Kidney capillary endothelial cell (primary cell): ENCODE measurements at places on chromosomes 4 and X.
A peak's percentile ranks its signal among the peaks of the same experiment; 100 is the strongest.

GRCh38 chr4:8598391-8599090 lies 6.0 kb downstream of the CPZ start:
- no peak for DNase-seq

DNA sequence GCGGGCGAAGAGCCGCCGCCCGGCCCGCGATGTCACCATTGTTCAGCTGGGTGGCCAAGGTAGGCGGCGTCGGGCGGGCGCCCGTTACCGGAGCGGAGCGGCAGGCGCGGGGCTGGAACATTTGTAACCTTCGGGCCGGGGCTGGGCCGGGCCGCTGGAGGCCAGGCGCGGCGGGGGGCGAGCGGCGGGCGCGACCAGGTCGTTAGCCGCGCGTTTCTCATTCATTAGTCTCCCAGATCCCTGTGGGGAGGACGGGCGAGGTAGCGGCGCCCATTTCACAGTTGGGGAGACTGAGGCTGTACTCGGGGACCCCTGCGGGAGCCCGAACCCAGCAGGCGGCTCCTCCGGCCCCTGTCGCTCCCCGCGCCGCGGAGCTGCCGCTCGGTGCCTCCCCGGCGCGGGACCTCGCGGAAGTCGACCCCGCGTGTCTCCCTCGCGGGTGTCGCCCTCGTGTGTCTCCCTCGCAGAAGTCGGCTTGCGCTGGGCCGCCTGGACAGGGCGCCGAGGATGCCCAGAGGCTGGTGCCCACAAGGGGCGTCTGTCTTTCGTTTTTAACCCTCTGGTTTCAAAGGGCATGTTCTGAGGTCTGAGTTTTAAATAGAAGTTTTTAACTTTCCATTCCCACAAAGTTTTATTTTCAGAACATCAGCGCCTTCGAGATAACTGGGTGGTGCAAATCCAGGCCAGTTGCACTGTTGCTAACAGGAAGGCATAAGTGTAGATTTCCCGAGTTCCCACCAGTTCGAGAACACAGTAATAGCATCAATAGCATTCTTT lies 17.5 kb downstream of the PTTG2 start:
- peak; percentile 63 for DNase-seq

DNA sequence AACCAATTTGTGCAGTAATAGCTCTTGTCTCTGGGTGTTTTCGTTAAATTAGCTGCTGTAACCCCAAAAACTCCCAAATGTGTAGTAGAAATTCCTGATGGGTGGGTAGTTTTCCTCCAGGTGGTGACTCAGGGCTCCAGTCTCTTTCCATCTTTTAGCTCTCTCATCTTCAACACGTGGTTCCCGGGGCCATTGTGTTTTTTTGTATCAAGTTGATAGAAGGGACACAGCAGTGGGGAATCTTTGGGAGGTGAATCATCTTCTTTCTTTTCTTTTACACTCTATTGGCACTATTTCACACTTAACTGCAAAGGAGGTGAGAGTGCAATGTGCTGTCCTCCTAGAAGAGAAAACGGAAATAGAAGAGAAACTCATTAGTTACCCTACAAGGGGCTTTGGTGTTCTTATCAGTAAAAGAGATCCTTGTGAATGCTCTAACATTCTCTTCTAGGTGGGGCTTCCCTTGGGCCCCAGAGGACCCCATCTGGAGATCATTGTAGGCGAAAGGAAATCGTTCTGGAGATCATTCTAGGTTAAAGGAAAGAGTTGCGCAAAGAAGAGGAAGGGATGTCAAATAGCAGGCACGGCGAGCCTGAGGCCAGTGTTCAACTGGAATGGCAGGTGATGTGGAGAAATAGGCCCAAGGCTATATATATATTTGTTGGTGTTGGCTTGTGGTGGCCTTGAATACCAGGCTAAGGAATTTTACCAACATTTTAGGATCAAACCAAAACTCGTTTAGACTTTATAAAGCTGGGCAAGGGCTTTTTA lies 68.2 kb upstream of the ACSL1 start:
- DNase-seq: no peak

DNA sequence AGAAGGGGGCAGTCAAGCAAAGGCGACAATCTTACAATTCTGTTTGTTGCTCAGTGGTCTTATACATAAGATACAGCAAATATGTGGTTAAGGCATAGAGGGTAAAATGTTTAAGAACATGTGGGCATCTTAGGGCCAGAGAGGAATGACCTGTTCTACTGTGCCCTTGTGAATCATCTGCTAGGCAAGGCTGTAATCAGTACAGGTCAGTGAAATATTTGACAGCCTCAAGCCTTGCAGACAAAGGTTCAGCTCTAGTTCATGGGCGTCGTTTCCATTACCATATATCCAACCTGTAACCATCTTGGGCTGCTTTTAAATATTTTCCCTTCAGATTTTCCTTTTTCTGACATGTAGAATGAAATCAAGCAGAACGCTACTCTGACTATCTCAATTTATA lies 37.3 kb downstream of the AGA start:
- DNase-seq: no peak

DNA sequence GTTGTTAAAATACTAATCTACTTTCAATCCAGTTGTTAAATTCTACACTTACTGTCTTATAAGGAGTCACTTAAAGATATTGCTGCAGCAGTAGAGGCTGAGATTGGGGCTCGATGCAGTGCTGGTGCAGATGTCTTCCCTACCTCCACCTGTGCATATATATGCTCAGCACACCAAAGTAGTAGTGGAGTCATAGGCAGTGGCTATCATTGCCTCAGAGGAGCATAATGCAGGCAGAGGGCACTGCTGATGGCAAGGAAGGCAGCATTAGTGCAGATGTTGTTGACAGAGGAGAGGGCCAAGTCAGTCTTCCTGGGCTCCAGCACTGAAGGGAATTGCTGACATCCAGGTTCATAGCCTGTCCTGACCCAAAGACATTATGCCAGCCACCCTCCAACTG lies 35.1 kb downstream of the INPP4B start:
- DNase-seq: no peak

DNA sequence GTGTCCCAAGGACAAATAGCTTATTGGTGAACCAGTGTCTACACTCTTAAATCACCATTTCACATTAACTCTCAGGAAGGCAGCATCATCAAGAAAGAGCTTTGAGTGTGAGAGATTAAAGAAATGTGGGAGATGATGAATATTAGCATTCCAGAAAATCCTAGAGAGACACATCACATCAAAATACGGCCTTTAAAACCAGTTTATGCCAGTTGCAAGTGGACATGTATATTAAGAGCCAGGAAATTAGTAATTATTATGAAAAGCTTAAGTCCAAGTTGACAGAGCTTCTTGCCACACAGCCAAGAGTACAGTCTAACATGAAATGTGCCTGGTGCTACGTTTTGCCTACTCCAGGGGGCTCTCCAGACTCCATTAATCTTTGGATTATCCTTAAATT lies 503.0 kb upstream of the BOD1L1 start:
- DNase-seq: no peak

- DNase-seq: no peak
Measured at GRCh38 chr4:1834047-1834775, 21.7 kb downstream of the LETM1 start.

DNA sequence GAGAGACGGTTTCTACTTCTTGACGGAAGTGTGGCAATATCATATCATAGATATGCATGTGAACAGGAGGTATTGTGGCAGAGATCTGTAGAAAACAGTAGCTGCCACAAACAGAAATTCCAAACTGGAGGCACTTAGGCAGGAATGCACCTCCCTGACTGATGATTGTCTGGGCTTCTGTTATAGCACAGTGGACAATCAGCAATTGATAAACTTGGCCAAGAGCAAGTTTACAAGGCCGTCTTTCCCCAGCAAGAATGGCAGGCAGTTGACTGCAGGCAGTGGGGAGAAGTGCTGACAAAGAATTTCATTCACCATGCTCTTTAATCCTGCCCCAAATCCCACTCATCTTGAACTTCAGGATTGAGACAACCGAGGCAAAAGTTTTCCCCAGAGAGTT lies 114.4 kb upstream of the STOX2 start:
- no peak for DNase-seq

DNA sequence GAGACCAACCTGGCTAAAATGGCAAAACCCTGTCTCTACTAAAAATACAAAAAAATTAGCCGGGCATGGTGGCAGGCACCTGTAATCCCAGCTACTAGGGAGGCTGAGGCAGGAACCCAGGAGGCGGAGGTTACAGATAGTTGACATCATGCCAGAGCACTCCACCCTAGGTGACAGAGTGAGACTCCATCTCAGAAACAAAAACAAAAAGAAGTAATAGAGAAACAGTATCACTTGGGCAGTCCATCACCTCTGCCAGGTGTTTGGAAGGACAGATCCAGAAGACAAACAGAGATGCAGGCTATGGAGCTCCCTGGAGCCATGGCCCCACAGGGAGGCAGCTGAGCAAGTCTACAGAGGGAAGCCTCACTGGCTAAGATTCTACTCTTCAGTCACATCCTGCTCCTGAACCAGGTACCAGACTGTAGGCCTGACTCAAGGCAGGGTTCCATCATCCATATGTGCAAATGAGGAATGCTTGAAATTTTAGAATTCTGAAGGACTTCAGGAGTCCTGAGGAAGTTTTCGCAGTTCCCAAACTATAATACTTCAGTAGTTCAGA lies 81.4 kb upstream of the CPEB2 start:
- DNase-seq: no peak

DNA sequence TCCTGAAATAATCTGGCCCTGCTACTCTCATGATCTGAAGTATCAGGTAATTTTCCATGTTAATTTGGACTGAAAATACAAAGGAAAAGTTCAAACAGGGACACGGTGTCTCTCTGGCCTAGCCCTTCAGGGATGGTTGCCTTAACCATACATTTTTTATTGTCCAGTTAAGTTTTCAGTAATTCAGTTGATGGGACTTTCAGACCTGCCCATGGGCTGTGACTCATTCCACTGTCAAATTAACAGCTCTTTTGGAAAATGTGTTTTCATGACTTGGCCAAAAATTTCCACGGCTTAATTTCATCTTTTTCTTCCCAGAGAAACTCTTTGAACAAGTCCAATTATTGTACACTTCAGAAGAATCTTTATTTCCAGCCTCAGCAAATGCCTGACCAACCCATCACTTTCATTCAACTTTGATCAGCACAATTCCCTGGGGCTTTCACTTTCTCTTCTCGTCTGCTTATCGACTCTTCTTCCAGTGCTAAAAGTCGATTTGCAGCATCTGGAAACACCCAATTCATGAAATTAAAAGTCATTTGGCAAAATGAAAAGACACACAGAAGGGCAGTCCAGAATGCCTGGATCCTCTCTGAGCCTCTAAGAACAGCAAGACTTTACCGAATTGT lies 293.9 kb downstream of the RAB28 start:
- no peak for DNase-seq

GRCh38 chrX:133516686-133517085 lies 101.4 kb upstream of the GPC4 start:
- no peak for DNase-seq

GRCh38 chrX:9807355-9808182 lies 21.3 kb downstream of the SHROOM2 start:
- DNase-seq: no peak

DNA sequence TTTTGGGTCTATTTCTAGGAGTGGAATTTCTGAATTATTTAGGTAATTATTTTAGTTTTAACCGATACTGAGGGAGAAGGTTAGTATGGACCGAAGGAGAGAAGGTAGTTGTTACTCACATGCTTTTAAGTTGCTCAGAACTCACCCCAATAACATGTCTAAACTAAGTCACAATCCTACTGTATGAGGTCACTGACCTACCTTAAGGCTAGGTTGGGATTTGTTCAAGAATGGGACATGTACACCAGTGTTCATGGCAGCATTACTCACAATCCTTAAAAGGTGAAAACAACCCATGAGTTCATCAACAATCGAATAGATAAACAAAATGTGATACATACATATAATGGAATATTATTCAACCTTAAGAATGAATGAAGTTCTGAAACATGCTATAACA lies 90.5 kb downstream of the MSN start:
- DNase-seq: no peak

GRCh38 chr4:88981993-88982392 lies 75.0 kb downstream of the FAM13A start:
- no peak for DNase-seq

GRCh38 chrX:14505648-14506047 lies 23.7 kb upstream of the GLRA2 start:
- DNase-seq: no peak

- DNase-seq: no peak
Measured at GRCh38 chrX:129825746-129826505, 17.8 kb downstream of the ZDHHC9 start.

DNA sequence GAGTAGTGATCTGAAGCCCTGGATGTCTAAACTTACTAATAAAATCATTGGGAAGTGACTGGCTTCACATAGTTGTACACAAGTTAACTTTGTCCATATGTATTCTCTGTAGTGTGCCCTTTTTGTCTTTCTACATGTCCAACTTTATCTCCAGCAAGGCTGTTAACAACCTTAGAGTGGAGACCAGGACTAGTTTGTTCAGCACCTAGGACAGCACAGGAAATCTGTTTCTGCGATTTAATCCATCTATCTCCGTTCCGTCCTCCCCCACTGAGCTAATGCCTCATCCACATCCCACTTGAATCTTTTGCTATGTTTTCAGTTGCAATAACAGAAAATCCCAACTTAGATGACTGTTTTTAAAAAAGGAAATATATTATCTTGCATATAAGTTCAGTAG lies 3.4 kb upstream of the ARR3 start:
- DNase-seq: no peak

- DNase-seq: no peak
Measured at GRCh38 chr4:610411-611261, 14.7 kb upstream of the PDE6B start.

DNA sequence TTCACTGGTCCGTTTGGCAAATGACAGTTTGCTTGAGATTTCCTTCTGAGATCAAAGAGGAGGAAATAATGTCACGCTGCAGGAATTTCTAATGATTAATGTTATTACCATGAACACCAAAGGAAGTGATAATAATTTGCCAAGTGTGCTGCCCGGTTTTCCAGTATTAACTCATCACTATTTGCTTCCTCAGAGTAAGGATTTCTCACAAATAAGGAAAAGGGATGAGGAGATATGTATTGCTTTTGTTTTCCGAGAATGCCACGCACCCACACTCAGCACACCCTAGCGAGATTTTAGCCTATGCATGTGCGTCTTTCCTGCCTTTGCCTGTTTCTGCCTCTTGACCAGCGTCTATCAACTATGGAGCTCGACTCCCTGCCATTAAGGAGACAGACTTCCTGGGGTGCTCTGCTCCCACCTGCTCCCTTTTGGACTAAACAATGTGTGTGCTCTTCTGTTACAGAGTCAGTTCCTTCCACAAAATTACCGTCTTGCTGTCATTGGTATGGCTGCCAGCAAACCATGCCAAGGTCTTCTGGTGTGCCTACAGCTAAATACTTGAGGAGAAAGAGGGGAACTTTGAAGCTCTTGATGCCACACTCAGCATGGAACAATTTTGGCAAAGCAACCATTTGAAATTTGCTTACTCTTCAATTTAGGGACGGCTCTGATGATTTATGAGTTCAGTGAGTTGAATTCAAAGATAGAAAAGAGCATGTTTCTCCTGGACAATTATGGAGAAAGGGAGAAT lies 393.1 kb upstream of the ZFP42 start:
- peak; percentile 88 for DNase-seq
